ENCODE measurements at places on chromosomes 13 and 19.

DNA sequence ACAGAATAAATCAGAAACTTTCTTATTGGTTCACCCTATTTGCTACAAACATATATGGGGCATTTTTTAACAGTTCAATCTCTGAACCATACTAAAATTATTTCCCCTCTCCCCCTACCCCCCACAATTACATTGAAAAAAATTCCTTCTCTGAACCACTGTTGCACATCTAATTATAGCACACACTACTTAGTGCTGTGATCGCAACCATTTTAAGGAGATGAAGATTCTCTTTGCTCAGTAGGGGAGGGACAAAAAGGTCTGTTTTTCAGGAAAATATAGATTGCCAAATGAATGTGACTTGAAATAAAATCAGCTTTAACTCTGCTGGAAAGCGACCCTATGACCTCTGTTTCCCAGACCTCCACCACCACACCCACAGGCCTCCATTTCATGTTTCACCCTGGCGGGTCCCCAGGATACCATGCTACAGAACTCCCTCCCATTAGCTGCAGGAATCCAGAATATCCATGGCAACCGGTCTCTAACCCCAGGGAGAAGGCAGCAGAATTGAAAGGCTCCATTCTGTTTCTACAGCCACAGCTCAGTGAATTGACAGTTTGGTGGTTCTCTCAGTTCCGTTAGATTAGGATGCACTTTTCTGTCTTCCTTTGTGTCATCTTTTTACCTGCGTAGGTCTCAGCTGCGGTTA lies 286.3 kb downstream of the TBC1D4 start:
- no peak for DNase-seq

- no peak for DNase-seq
Measured at GRCh38 chr13:53490752-53491151, 462.1 kb downstream of the OLFM4 start.

DNA sequence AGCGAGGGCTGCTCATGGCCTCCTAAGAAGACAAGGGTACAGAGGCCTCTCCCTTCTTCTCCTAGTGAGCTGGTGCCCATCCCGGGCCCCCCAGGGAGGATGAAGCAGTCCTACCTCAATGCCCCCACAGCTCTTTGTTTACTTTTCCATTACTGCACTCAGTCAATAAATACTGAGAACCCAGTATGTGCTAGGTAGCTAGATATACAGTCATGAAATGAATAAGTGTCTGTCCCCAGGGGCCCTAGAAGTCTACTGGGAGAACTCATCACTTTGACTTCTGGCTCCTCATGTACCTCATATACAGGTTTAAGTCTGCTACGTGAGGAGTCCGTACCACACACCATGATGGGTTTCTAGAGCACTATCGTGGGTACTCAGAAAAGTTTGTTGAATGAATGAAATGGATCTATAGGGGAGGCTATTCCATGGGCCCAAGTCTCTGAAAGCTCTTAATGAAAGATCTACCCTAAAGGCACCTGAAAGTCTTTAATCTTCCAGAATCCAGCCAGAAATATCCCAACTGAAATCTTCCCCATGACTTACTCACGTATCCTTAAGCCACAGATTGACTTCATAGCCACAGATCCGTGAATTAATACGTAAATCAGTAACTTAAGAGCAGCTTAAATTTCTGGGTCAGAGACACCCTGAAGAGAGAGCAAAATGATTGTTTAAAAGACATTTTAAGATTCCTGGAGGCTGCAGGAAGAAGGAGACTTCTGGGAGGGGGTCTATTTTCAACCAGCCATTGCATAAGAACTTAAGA lies 51.6 kb upstream of the POMP start:
- DNase-seq: no peak

GRCh38 chr13:44068169-44068568 lies 188.5 kb downstream of the LACC1 start:
- DNase-seq: no peak

DNA sequence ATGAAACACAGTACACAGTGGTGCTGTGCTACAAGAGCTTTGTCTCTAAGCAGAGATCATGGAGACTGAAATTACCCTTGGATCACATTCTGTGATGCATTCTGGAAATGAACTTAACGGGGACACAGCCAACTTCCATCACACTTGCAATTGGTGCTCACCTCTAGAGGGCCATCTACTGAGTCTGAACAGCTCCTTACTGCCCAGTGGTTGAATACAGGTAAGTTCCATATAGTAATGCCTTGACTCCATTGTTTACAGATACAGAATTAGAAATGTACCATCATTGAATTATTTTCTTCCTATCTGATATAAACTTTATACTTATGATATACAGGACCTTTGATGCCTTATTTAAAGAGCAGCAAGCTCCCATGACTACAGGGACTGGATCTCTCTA lies 686.4 kb downstream of the PCDH9 start:
- no peak for DNase-seq

- DNase-seq: no peak
Measured at GRCh38 chr19:5232798-5233505, 107.7 kb downstream of the PTPRS start.

- DNase-seq: no peak
Measured at GRCh38 chr13:60363288-60363687, 33.7 kb upstream of the TDRD3 start.

DNA sequence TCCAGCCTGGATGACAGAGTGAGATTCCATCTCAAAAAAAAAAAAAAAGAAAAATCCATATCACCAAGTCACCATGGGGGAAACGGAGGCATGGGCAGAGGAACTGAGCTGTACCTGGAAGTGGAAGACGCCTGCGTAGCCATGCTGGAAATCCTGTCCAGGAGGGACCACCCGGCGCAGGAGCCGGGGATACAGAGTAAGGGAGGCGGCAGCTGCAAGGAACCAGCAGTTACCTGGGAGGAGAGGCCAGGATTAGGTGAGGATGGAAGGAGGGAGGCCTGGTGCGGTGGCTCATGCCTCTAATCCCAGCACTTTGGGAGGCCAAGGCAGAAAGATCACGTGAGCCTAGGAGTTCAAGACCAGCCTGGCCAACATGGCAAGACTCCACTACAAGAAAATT lies 2.0 kb downstream of the CAPN12 start:
- DNase-seq: no peak

- DNase-seq: no peak
Measured at GRCh38 chr13:106373989-106374572, 161.4 kb downstream of the EFNB2 start.

GRCh38 chr13:51453959-51454703 lies 1.3 kb upstream of the INTS6 start:
- peak; percentile 39 for DNase-seq

GRCh38 chr13:46315036-46315435 lies 72.0 kb downstream of the RUBCNL start:
- DNase-seq: no peak

GRCh38 chr13:114235697-114236096 lies 1.0 kb downstream of the CDC16 start:
- no peak for DNase-seq

- DNase-seq: no peak
Measured at GRCh38 chr13:57630661-57631595, 616 bp upstream of the PCDH17 start.

GRCh38 chr13:73223372-73223781 lies 164.6 kb downstream of the KLF5 start:
- no peak for DNase-seq

- DNase-seq: no peak
Measured at GRCh38 chr13:21579754-21580316, 24.1 kb downstream of the MICU2 start.

- DNase-seq: no peak
Measured at GRCh38 chr13:92804346-92804745, 422.3 kb upstream of the GPC6 start.

- no peak for DNase-seq
Measured at GRCh38 chr13:48818495-48819356, 157.0 kb upstream of the FNDC3A start.

DNA sequence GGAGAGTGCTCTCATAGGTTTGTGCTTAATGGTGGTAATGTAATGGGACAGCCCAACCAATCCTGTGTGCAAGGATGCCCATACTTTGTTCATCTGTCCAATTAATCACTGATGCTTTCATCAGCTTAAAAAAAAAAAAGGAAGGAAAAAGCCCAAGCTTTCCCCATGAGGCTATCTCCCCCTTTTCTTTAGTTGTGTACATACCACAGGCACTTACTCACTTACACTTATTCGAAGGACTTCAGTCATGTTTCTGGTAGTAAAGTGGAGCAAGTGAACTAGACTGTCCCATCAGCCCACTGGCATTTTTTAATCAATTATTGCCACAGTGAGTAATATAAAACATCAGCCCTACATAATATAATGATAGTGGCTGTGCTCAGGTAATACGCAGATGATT lies 183.5 kb upstream of the UFM1 start:
- no peak for DNase-seq

- DNase-seq: no peak
Measured at GRCh38 chr13:52651897-52652195, 790 bp upstream of the SUGT1 start.

DNA sequence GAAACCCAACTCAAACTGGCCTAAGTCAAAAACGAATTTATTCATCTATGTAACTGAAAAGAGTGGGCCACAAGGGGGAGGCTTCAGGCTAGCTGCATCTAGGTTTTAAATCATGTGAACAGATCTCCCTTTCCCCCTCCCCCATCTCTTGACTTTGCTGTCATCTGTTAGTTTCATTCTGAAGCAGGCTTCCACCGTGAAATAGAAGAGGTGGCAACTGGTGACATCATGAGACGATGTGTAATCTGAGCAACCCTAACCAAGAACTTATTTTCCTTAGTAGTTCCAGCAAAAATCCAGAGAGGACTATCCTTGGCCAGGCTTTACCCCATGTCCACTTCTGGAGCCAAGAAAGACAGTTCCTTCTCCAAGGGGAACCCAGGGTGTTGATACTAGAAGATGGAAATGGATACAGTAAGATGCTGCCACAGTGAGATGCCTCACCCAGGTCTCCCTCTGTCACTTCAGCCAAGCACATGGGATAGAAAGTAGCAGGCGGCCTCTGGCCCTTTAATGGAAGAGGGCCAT lies 9.4 kb downstream of the SAMD4B start:
- peak; percentile 54 for DNase-seq

DNA sequence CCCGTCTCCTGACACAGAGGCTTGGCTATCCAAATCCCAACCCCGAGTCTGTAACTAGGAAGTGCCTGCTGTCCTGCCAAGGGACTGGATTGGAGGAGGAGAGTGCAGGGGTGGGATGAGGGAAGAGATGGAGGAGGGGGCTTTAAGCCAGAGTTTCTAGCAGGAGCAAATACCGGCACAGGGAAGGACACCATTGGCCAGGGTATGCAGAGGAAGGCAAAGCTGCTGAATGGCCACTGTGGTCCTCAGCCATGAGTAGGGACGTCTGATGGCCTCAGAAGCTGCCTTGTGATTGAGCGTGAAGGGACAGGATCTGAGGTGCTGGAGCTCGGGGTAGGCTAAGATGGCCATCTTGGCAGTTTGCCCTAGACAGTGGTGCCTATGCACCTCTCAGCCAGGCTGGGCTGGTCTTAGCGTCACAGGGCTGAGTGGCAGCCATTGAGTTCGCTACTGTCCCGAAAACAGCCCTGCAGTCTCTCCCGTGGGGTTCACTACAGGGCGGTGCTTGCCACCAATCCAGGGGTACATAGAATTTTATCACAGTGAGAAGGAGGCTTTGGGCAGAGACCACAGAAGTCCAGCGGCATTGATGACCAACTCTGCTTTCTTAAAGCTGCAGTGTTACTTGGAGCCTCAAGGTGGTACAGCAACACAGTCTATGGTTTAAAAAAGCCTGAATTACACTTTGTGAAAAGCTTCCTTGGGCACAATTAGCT lies 61.8 kb downstream of the AKAP11 start:
- DNase-seq: no peak

GRCh38 chr19:50147462-50148423 lies 15.3 kb downstream of the IZUMO2 start:
- DNase-seq: peak; percentile 42

DNA sequence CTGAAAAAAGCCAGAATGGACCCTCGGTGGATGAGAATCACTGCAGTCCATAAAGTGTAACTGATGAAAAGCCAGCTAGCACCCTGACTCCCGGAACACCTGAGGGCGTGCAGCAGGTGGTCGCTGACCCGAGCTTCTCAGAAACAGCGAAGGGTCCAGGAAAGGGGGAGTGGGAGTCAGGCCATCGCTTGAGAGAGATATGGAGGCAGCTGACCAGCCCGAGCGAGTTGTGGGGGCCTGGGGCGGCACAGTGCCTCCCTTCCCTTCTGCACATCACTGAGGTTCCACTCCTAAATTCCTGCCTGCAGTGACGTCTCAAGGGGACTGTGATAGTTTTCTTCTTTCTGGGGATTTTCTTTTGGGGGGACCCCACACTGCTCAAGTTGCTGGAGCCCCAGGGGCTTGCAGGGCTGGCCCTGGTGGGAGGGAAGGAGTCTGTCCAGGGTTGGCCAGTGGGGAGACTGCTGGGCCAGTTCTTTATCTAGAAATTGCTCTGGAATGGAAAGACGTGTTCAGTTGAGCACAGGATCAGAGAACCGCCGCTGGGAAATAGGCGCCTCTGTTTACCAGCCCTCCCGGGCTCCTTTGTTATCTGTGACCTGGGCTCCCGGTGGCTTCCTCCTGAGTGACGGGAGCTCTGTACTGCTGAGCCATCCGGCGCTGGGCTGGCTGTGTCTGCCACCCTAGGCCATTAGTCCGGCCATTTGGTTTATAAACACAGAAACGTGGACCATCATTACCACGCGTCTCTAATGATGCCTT lies 71.3 kb downstream of the RAB20 start:
- DNase-seq: no peak

DNA sequence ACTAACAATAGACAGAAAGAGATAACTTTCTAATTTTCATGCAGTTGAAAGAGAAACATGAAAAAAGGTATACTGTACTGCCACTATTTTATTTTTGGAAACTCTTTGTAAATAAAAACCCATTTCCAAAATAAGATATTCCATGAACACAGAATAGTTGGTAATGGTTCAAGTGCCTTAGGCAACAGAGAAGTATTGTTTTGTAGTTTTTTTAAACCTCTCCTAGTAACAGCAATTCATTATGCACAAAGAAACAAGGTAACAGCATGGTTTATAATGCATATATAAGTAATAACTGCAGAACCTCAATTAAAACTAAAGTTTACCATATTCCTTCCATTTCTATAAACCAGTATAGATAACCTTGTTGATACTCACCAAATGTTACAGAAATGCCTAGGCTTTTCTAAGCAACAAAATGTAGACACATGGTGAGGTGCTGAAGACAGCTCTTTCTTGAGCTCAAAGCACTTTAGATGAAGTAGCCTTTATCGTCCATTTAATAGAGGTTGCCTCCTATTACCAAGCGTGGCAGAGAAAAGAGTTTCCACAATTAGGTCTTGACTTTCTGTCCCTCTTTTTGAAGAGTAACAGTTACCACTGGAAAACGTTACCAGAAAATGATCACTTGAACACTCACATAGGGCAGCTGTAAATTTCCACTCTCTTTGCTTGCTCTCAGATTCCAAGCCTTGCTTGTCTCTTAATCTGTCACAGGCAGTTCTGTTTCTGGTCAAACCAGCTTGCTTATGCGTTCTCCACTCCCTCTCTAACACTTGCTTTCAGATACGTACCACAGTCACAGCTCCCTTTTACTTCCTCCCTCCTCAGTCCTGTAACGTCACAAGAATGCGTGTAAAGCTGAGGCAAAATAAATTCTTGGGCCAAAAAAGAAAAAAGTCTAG lies 42.9 kb downstream of the CAB39L start:
- DNase-seq: no peak
